Thoracic aorta (tissue), 2 donors: ENCODE measurements at places on chromosomes 16 and 17.

GRCh38 chr17:15886804-15887203 lies 58.1 kb upstream of the ADORA2B start:
- no peak for DNase-seq

GRCh38 chr16:78129349-78129748 lies 29.9 kb downstream of the WWOX start:
- no peak for DNase-seq

- no peak for DNase-seq
Measured at GRCh38 chr17:47803751-47804150, 17.8 kb downstream of the OSBPL7 start.

- DNase-seq, result no peak
Measured at GRCh38 chr16:78562650-78563049, 463.2 kb downstream of the WWOX start.

GRCh38 chr16:77961814-77962213 lies 60.5 kb upstream of the CLEC3A start:
- no peak for DNase-seq

GRCh38 chr17:10337136-10337535 lies 35.7 kb downstream of the MYH13 start:
- DNase-seq, result no peak

GRCh38 chr17:68418876-68419275 lies 38.4 kb downstream of the WIPI1 start:
- DNase-seq, result no peak

- DNase-seq, result no peak
Measured at GRCh38 chr16:9033125-9033830, 58.2 kb upstream of the HAPSTR1 start.

- DNase-seq, result no peak
Measured at GRCh38 chr16:2691491-2692248, 9.3 kb downstream of the KCTD5 start.

- no peak for DNase-seq
Measured at GRCh38 chr16:47939680-47940079, 216.1 kb downstream of the ABCC12 start.

GRCh38 chr16:58418601-58419000 lies 26.3 kb downstream of the GINS3 start:
- no peak for DNase-seq

DNA sequence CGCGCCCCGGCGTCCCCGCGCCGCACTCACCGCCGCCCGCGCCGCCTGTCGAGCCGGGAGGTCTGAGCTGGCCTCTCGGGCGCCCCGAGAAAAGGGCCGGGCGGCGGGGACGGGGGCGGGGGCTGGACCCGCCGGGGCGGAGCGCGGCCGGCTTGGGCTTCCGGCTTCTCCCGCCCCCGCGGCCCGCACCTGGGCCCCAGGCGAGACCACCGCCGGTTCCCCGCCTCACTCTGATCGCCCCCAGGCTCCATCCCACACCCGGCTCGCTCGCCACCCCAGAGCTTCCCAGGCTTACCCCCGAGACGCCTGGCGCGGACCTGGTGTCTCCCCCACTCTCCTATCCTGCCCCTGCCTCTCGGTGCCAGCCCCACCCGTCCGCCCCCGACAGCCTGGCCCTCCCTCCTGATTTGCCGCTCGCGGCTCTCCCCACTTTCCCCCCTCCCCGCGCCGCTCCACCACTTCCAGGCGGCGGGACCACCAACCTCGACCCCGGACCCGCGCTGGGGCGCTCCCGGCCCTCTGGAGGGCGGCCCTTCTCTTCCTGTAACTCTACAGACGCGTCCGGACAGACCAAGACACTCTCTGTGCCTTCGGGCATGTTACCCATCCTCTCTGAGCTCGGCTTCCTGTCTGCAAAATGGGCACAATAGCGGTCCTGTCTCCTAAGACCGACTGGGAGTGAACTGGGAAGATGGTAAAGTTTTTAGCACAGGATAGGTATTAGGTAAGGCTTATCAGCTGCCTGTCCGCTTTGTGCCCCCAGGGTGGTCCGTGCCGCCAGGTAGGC lies at the start of gene LITAF:
TSS of gene LITAF (minus strand) at position 64 of the 787 bp plus-strand sequence. CDS start 30,189 bp downstream, outside the sequence.
- DNase-seq, result no peak

- DNase-seq, result no peak
Measured at GRCh38 chr17:21361020-21361809, 14.9 kb upstream of the KCNJ12 start.

- no peak for DNase-seq
Measured at GRCh38 chr16:29845656-29846055, 17.4 kb downstream of the CDIPT start.

- DNase-seq, result no peak
Measured at GRCh38 chr17:80516171-80516932, 28.3 kb upstream of the RPTOR start.

- DNase-seq, result no peak
Measured at GRCh38 chr16:82201926-82202325, 31.9 kb upstream of the MPHOSPH6 start.

DNA sequence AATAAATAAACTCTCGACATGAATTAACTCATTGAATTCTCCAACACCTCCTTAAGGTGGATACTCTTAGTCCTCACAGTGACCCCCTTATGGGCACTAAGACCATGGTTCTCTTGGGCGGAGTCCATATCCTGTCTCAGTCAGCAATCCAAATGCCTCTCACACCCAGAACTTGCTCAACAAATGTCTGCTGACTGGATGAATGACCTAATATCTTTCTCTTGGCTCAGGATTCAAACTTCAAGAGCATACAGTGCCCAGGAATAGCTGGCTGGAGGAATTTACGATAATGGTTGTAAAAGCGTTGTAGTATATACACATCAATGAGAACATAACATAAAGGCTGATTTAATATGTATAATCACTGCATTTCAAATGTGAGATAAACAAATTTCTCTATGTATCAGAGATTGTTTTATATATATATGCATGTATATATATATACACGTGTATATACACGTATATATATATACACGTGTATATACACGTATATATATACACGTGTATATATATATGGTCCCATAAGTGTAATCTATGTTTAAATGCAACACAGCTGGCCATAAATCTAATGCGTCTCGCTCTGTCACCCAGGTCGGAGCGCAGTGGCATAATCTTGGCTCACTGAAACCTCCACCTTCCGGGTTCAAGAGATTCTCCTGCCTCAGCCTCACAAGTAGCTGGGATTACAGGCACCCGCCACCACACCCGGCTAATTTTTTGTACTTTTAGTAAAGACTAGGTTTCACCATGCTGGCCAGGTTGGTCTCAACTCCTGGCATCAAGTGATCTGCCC lies 6.5 kb upstream of the UBB start:
- peak; percentile 31 for DNase-seq

- DNase-seq, result no peak
Measured at GRCh38 chr16:19265380-19265930, 20.1 kb upstream of the CLEC19A start.

DNA sequence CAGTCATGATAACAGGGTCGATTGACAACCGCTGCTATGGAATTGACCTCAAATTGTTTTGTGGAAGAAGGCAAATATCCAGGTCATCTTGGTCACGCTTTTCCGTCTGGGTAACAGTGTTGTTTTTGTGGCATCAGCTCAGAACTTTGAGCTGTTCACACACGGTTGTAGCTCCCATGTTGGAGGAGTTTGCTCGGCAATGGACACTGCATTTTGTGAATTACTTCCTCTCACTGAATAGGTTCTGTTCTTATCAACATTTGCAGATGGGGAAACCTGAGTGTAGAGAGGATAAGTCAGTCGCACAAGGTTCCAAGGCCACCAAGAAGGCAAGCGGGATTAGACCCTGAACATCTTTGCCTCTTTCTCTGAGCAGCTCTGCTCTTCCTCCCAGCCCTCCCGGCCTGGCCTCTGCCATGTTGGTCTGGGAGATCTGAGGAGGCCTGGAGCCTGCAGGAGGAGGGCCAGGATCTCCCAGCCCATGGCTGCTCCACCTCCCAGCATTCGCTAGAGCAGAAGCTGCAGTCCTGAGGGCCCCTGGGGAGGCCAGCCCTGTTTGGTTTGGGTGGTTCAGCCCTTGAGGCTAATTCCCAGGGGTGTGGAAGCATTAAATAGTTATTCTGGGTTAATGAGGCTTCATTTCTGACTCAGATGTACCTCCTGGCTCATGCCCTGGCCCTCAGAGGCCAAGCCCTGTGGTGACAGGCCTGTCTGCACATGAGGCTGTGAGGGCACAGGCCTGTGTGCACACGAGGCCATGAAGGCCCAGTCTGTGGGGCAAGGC lies 154.1 kb upstream of the PLCG2 start:
- no peak for DNase-seq

- no peak for DNase-seq
Measured at GRCh38 chr17:17381446-17382064, 78.4 kb downstream of the NT5M start.

GRCh38 chr17:16461606-16461866 lies 30.5 kb downstream of the LRRC75A start:
- no peak for DNase-seq

DNA sequence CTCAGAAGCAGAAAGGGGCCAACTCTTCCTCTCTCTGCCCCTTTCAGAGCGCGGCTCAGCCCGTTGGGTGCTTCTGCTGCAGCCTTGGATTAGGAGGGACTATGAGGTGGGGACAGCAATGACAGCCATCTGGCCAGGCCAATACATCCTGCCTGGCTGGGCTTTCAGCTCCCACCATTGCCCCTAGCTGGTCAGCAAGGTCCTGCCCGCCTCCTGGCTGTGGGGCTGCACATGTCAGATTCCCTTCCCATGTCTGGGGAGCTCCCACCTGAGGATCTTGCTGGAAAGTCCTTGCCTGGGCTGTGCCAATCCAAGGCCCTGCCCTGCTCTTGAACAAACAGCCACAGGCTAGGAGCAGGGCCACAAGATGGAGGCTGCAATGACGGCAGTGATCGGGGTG lies 8.3 kb downstream of the TRIM65 start:
- no peak for DNase-seq

DNA sequence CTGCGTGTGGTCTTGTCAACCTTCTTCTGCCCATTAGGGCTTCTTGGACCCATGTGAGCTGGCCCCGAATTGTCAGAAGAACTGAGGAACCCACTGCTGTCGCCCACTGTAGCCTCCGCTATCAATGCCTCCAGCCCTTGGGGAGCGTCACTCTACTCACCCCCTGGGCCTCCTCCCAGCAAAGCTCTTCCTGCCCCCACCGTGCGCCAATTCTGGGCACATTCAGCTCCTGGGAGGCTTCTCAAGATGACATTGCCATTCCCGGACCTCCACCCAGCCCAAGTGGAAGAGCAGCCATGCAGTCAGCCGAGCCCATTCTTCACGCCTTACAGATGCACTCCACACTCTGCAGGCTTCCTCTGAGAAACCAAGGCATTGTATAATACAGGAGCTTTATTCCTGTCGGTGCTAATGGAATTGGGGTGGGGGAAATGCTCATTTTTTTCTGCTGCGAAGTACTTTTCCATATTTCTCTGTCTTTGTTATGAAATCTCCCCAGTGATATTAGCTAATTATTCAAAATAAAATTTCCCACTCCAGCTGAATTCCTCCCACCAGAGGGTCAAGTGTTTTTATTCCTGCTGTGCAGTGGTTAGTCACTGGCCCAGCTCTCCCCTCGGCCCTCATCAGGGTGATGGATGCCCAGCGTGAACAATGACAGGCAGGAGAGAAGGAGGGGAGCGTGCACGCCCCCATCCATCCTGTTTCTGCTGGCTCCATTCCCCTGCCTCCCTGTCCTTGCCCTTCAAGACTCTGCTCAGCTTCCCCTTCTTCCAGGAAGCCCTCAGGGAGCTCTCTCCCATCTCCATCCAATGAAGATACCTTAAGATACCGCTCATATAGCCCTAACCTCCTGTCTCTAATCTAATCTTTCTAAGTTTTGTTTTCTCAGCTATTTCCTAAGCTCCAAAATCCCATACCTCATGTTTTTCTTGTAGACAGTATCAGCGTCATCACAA lies 87.7 kb downstream of the C16orf95 start:
- DNase-seq, result no peak

DNA sequence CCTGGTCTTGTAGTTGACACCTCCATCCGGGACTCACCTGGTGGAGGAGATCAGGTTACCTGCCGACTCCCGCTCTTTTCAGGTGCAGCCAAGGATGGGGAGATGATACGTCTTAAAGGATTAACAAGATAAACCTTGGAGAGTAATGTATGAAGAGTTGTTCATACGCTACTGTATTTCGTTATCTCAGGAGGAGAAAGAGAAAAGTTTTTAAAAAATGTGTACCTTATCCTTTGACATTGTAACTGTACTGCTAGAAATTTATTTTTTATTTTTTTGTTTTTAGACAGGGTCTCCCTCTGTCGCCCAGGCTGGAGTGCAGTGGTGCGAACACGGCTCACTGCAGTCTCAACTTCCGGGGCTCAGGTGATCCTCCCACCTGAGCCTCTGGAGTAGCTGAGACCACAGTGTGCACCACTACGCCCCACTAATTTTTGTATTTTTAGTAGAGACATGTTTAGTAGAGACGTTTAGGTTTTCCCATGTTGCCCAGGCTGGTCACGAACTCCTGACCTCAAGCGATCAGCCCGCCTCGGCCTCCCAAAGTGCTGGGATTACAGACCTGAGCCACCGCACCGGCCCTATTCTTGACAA lies 764 bp upstream of the SMURF2 start:
- no peak for DNase-seq

DNA sequence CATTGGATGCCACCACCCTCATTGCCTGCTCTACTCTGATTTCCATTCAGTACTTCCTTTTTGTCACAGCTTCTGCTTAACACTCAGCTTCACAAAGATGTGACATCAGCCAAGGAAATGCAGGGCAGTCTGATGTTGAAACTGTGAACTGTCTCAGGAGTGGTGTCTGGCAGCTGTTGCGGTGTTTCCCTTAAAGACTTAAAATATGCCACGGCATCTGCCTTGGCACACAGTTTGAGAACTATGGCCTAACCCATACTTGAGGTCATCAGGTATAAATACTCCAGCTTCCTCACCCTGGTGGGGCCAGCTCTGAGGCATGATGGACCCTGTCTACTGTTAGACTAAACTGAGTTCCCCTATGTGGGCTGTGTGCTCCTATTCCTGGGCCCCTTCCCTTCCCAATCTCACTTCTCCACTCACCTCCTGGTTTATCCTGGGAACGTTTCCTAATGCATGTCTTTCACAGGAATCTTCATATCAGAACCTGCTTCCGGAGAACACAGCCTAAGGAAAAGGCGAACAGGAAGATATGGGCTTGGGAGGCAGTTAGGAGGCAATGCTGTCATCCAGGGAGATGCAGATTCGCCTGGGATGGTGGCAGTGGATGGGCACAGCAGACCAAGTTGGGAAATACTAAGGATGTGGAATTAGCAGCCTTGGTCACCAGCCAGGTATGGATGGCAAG lies 96.5 kb downstream of the WSCD1 start:
- no peak for DNase-seq
